Large intestine (tissue), 12 donors: ENCODE measurements at places on chromosomes 3 and 15. TPM values are rescaled to one million over a fixed set of nuclear protein-coding genes. Genes with fewer than 3 reads are reported as not detected.
A peak's percentile ranks its signal among the peaks of the same experiment; 100 is the strongest.

EFHB gene
- polyA plus RNA-seq = 0.46 TPM

KIF23 gene
- polyA plus RNA-seq = 15.9 TPM

TEX55 gene
- not detected for polyA plus RNA-seq

SMCO1 gene
- not detected for polyA plus RNA-seq

SST gene
- polyA plus RNA-seq = 461 TPM

PLSCR5 gene
- 0.10 TPM for polyA plus RNA-seq

GOLGA6L7 gene
- polyA plus RNA-seq = 0.18 TPM

MORC1 gene
- polyA plus RNA-seq = 0.01 TPM

GOLGA8O gene
- polyA plus RNA-seq = 0.13 TPM

CHRD gene
- 3.7 TPM for polyA plus RNA-seq

GATM gene
- 149 TPM for polyA plus RNA-seq

DNA sequence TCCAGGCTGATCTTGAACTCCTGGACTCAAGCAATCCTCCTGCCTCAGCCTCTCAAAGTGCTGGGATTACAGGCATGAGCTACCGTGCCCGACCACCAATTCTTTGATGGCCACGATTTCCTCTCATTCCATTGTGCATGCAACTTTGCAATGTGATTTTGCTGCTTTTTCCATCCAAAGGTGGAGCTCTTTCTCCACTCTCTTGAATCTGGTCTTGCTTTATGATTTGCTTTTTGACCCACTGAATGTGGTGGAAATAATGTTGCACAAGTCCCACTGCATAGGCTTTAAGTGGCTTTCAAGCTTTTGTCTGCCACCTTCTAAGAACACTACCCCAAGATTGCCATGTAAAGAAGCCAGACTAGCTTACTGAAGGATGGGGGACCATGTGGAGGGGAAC is 10.6 kb downstream of the RPS27L start:
- DNase-seq = peak; percentile 17
- H3K27me3 ChIP-seq = no peaks in the 10 kb centered on the region
- H3K36me3 ChIP-seq = peaks cover 10% of the 10 kb centered on the region
- H3K27ac ChIP-seq = no peak overlapping the region

DNA sequence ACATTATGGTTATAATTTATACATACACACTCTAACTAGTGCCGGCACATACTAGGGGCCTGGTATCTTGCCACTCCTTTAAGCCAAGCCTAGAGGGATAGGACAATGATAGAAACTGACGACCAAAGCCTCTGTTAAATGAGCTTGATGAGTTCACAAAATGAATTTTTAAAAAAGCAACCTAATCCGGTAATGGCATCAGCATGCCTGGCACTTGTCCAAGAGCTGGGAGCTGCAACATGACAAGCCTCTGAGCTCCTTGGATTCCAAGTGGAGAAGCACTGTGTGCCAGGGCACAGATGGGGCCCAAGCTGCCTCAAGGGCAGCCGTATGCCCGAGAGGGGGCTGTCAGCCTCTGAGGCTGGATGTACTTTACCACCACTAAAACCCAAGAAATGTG is 9.7 kb downstream of the ETV5 start:
- H3K27me3 ChIP-seq = no peaks in the 10 kb centered on the region
- no peak for DNase-seq
- H3K4me3 ChIP-seq = no peak overlapping the region
- H3K36me3 ChIP-seq = no peaks in the 10 kb centered on the region
- H3K4me1 ChIP-seq = peaks cover 26% of the 10 kb centered on the region

GRCh38 chr15:100940767-100941379 is 21.7 kb downstream of the LRRK1 start:
- no peaks in the 10 kb centered on the region for H3K27me3 ChIP-seq
- no peak for DNase-seq
- no peak overlapping the region for H3K27ac ChIP-seq
- no peaks in the 10 kb centered on the region for H3K36me3 ChIP-seq
- no peak overlapping the region for H3K4me3 ChIP-seq
- H3K4me1 ChIP-seq = no peaks in the 10 kb centered on the region

- no peaks in the 10 kb centered on the region for H3K4me1 ChIP-seq
- no peak for DNase-seq
- H3K27ac ChIP-seq = no peak overlapping the region
- H3K27me3 ChIP-seq = peaks cover 3% of the 10 kb centered on the region
- H3K4me3 ChIP-seq = no peak overlapping the region
- no peaks in the 10 kb centered on the region for H3K36me3 ChIP-seq
Measured at GRCh38 chr3:42707620-42708355, 5.2 kb upstream of the HHATL start.

- no peaks in the 10 kb centered on the region for H3K4me1 ChIP-seq
- DNase-seq = no peak
- peak overlapping the region; percentile 32 for H3K27ac ChIP-seq
- no peaks in the 10 kb centered on the region for H3K27me3 ChIP-seq
- H3K4me3 ChIP-seq = no peak overlapping the region
- H3K36me3 ChIP-seq = no peaks in the 10 kb centered on the region
Measured at GRCh38 chr3:149701977-149702350, 44.1 kb upstream of the WWTR1 start.

- no peak overlapping the region for H3K4me3 ChIP-seq
- H3K27me3 ChIP-seq = peaks cover 8% of the 10 kb centered on the region
Measured at GRCh38 chr15:73389971-73390544, 21.3 kb upstream of the HCN4 start.

DNA sequence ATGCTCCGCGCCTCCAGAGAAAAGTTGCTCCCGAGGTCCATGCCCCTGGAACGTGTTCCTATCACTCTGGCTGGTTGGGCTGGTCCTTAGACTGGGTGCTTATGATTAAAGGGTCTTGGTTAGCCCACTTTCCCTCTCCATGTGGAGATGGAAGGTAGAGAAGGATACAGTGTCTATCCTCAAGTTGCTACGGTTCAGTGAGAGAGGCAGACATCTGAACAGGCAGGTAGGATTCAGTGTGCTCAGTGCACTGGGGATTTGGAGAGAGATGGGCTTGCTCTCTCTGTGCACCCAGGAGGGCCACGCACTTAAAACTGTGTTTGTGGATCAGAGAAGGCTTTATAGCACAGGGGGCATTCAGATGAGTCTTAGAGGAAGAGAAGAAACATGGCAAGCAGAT is 63.0 kb downstream of the RPL39L start:
- no peaks in the 10 kb centered on the region for H3K27me3 ChIP-seq
- peaks cover 33% of the 10 kb centered on the region for H3K36me3 ChIP-seq
- no peak overlapping the region for H3K4me3 ChIP-seq
- peaks cover 16% of the 10 kb centered on the region for H3K4me1 ChIP-seq

- no peak for DNase-seq
- no peaks in the 10 kb centered on the region for H3K4me1 ChIP-seq
- no peak overlapping the region for H3K4me3 ChIP-seq
- no peaks in the 10 kb centered on the region for H3K27me3 ChIP-seq
- H3K36me3 ChIP-seq = no peaks in the 10 kb centered on the region
Measured at GRCh38 chr3:119530456-119530855, 29.0 kb downstream of the CD80 start.

GRCh38 chr3:156469456-156469855 is 85.5 kb downstream of the SSR3 start:
- no peaks in the 10 kb centered on the region for H3K36me3 ChIP-seq
- H3K4me3 ChIP-seq = no peak overlapping the region
- DNase-seq = no peak
- H3K27me3 ChIP-seq = no peaks in the 10 kb centered on the region

DNA sequence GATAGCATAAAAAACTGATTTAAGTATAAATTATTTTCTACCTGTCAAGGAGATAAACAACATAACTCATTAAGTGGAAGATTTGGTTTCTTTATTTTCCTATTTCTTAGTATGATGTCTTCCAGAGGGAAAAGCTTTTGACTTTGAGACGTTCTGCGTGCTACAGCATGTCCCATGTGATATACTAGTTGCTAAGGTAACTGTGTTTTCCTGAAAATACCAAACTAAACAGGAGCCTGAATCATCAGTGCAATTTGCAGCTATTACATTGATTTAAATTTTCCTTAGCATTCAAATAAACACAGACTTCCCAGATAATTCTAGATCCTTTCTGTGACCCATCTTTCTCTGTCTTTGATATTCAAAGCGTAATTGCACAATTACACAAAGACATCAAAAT is 117.7 kb upstream of the P2RY1 start:
- no peak for DNase-seq
- H3K27ac ChIP-seq = no peak overlapping the region
- no peaks in the 10 kb centered on the region for H3K27me3 ChIP-seq
- no peak overlapping the region for H3K4me3 ChIP-seq

- no peaks in the 10 kb centered on the region for H3K27me3 ChIP-seq
- H3K36me3 ChIP-seq = no peaks in the 10 kb centered on the region
- no peak overlapping the region for H3K4me3 ChIP-seq
Measured at GRCh38 chr3:172717493-172718088, 6.7 kb upstream of the NCEH1 start.

- no peak for DNase-seq
- H3K27ac ChIP-seq = no peak overlapping the region
- H3K4me3 ChIP-seq = no peak overlapping the region
- H3K27me3 ChIP-seq = no peaks in the 10 kb centered on the region
- H3K4me1 ChIP-seq = no peaks in the 10 kb centered on the region
Measured at GRCh38 chr3:99351122-99351521, 287.3 kb upstream of the COL8A1 start.

DNA sequence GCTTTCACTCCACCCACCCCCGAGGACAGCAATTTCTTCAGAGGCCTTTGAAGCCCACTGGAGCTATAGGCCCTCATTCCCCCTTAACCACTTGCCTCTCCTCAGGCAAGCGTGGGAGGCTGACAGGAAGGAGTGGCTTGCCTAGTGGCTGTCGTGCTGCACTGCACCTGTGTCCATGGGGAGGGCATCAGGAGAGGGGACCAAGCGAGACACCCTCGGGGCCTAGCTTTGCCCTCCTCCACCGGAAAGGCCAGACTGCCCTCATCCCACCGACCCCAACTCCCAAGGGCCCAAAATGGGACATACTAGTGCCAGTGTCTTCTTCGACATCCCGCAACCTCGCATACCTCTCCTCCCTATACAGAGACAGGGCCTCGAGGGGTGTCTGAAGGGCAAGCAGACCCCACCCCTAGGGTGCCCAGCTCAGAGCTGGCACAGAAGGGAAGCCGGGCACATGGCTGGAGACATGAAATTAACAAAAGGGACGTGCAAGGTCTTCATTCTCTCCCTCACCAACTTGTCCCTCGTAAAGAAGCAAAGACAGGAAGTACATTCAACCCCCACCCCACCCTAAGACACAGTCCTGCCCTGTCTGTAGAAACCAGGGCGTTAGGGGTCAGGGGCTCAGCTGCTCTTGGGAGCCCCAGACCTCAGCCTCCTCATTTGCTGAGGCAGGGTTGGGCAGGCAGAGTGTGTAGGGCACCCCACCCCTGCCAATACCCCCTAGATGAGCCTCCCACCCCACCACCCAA is 24.3 kb downstream of the VIPR1 start:
- peaks cover 74% of the 10 kb centered on the region for H3K36me3 ChIP-seq
- H3K27me3 ChIP-seq = no peaks in the 10 kb centered on the region
- DNase-seq = no peak
- peaks cover 13% of the 10 kb centered on the region for H3K4me1 ChIP-seq
- H3K4me3 ChIP-seq = no peak overlapping the region
